ENCODE measurements at places on chromosomes 16 and 17.

- DNase-seq = no peak
Measured at GRCh38 chr17:38325221-38325851, 18.4 kb downstream of the GPR179 start.

DNA sequence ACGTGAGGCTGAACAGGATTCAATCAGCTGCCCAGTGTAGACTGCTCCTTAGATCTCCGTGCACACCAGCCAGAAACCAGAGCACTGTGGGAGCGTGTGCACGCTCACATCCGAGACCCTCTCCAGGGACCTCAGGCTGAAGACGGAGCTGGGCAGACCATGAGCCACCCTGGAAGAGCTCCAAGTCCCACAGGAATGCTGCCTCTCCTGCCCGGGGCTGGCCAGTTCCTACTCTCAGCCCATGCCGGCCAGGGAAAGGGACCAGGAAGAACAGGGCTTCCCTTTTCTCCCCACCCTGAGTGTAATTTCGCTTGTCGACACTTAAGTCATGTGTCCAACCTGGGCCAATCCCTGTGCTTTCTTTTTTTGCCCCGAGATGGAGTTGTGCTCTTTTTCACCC lies 6.9 kb downstream of the ALYREF start:
- DNase-seq = no peak

GRCh38 chr17:76000016-76000754 lies 470 bp upstream of the CDK3 start:
- DNase-seq = no peak

DNA sequence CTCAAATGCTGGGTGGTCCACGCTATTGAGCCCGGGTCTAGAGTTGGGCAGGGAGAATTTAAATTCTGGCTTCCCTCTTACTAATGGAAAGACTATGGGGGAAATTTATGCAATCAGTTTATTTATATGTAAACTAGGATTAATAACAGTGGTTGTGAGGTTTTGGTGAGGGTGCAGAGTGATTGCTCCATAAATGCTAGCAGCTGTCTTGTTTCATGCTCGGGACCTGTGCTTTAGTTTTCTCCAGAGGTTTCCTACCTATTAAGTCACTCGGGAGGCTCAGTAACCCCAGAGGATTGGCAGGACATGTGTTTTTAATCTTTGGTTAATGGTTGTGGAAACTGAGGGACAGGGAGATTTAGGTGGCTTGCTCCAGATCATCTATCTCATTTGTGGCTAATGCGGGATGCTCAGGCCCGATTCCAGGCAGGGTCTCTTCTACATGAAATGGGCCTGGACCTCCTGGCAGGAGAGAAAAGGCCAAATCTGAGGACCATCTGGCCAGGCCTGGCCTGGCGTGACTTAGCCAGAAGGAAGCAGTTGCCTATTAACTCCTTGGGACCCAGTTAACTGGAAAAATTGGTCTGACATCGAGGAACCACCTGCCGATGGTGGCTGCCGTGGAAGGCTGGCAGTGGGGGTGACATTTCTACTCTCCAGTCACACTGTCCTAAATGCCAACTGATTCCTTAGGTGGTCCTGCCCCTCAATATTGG lies 2.1 kb downstream of the PRCD start:
- DNase-seq = no peak

DNA sequence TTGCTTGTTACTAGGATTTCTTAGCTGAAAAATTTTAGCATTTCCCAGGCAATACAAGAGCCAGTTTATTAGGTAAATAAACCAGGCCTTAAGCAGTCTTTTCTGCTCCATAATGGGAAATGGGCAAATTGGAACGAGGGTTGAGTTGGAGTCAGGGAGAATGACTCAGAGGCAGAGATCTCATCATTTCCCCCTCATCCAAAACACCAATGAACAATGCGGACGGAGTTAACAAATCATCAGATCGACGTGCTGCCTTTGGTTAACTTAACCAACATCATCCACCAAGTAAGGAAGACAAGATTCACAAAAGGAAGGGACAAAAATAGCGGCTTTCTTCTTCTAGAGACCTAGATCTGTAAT lies 243.5 kb downstream of the STX8 start:
- no peak for DNase-seq

- no peak for DNase-seq
Measured at GRCh38 chr17:8141045-8141444, 11.2 kb downstream of the PER1 start.

GRCh38 chr17:49968405-49969133 lies 421 bp upstream of the DLX4 start:
- peak; percentile 46 for DNase-seq

DNA sequence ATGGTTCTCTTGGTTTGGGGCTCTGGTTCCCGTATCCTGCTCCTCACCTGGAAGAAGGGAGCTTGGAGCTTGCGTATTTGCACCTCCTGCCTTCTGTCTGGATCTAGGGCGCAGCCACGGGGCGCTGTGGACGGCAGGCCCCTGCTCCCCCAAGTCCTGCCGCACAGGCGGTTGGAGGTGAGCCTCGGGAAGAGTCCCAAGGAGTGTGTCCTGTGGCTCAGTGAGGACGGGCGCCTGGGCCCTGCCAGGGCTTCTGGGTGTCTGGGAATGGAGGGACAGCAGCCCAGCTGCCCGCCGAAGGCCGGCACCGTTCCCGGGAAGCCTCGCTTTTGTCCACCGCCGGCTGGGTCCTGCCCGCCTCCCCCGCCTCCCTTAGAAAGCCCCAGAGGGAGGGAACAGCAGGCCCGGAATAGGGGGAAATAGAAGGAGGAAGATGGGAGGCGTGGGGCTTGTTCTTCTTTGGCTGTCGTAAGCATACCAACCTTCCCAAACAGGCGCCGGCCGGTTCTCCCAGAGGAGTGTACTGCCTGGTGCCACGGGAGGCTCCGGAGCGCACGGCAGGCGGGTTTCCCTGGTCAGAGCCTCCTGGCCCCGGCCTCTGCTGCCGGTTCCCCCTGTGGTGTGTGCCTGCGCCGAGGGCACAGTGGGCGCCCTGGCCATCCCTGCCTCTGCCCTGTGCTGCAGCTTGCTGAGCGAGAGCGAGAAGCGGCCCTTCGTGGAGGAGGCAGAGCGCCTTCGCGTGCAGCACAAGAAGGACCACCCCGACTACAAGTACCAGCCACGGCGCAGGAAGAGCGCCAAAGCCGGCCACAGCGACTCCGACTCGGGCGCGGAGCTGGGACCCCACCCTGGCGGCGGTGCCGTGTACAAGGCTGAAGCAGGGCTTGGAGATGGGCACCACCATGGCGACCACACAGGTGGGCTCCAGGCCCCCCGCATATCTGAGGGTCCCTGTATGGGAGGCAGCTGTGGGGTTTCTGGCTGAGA lies 1.8 kb downstream of the SOX8 start:
- DNase-seq = no peak

- DNase-seq = no peak
Measured at GRCh38 chr17:18322522-18322921, 7.4 kb downstream of the SMCR8 start.

DNA sequence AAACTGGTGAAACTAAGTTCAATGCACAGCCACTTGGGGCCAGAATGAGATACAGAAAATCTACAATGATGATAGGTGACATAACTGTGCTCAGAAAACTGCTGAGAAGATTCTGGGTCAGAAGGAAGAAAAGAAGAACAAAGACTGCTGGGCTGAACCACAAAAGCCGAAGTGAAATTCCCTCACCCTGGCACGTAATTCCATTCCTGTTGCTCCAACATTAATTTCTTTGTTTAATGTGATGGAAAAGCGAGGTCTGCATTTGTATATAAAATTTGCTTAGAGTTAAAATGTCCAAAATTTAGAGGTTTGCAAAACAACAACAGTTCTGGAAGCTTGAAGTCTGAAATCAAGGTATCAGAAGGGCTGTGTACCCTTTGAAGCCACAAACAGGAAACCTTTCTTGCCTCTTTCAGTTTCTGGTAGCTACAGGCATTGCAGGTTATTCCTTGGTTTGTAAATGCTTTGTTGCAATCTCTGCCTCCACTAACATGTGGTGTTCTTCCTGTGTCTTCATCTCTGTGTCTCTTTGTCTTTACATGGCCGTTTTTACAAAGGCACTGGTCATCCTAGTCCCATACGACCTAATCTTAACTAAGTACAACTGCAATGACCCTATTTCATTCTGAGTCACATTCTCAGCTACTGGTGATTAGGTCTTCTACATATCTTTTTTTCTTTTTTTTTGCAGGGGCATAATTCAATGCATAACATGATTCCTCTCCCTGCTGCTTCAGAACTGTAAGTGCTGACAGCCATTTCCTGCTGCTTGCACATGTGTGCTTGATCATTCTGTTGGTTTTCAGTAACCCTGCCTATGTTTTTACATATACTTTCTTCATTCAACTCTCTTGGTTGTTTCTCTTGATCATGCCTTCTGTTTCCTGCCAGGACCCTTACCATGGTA lies 603.0 kb upstream of the CDH8 start:
- no peak for DNase-seq

GRCh38 chr17:43536236-43536992 lies 9.7 kb downstream of the ETV4 start:
- no peak for DNase-seq

Measured in retinal pigment epithelial cell (primary cell).